Mucosa of descending colon (tissue), 3 donors: ENCODE measurements at places on chromosomes 4 and X. TPM values are rescaled to one million over a fixed set of nuclear protein-coding genes. Genes with fewer than 3 reads are reported as not detected.

DNA sequence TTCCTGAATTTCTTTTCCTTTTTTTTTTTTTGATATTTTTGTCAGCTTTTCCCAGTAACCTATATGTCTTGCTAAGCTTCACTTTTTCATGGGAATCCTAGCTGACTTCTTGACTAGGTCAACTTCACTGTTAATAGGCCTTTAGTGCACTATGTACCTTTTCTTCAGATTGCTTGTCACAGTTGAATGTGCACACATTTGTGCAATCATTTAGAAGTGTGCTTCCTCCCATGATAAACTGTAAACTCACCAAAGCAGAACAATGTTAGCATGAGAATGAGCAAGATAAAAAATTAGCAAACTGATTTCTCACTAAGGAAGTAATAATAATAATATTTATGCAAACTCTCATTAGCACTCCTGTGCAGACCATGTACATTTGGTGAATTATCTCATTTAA lies 173.2 kb downstream of the PABPC4L start:
- no peak for DNase-seq

DNA sequence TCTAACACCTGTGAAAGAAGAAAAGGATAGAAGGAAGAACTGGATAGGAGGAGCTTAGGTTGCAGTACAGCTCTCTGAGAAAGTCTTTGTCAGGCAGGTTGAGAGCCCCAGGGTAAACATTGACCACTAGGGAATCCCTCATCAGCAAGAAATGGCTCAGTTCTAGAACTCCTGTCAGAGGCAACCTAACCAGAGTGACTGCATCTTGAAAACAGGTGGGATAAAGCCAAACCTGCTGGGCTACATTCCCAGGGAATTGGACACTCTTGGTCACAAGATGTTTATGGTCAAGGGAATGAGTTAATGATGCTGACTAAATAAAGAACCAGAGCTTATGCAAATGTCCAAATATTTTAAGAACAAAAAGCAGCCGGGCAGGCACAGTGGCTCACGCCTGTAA lies 108.3 kb upstream of the MED14 start:
- DNase-seq, result no peak

GRCh38 chrX:31872007-31872406 lies 800.2 kb upstream of the FTHL17 start:
- DNase-seq, result no peak

Gene PABPC4L
- 0.70 TPM for total RNA-seq

GRCh38 chr4:11423465-11423864 lies 5.2 kb downstream of the HS3ST1 start:
- DNase-seq, result no peak

Gene PRRG1
- 11.1 TPM for total RNA-seq

GRCh38 chrX:22097012-22097694 lies 65.0 kb downstream of the PHEX start:
- no peak for DNase-seq

GRCh38 chrX:112820364-112821268 lies 20.0 kb downstream of the AMOT start:
- no peak for DNase-seq

Gene CENPVL1
- not detected for total RNA-seq

- no peak for DNase-seq
These were observed 2.7 kb downstream of the ABCD1 start for GRCh38 chrX:153727123-153727931.

Gene LARP1B
- 30.2 TPM for total RNA-seq

- DNase-seq, result no peak
These were observed 273.7 kb upstream of the TECRL start for GRCh38 chr4:64682946-64683345.

GRCh38 chrX:38819709-38820108 lies 18.4 kb downstream of the MID1IP1 start:
- no peak for DNase-seq

Gene TMEM187
- total RNA-seq, result 7.8 TPM

DNA sequence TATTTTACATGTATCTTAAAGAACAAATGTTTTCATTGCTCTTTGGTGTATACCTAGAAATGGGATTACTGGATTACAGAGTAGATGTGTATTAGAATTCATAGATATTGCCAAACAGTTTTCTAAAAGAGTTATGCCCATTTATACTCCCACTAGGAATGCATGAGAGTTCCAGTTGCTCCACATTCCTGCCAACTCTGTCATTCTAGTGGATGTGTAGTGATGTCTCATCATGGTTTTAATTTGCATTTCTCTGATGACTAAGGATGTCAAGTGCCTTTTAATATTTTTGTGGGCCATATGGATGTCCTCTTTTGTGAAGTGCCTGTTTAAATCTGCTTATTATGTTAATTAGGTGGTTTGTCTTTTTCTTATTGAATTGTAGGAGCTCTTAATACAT lies 65.6 kb upstream of the BMP2K start:
- no peak for DNase-seq

Gene ADAM29
- not detected for total RNA-seq

Gene PABPC5
- total RNA-seq, result 0.41 TPM

DNA sequence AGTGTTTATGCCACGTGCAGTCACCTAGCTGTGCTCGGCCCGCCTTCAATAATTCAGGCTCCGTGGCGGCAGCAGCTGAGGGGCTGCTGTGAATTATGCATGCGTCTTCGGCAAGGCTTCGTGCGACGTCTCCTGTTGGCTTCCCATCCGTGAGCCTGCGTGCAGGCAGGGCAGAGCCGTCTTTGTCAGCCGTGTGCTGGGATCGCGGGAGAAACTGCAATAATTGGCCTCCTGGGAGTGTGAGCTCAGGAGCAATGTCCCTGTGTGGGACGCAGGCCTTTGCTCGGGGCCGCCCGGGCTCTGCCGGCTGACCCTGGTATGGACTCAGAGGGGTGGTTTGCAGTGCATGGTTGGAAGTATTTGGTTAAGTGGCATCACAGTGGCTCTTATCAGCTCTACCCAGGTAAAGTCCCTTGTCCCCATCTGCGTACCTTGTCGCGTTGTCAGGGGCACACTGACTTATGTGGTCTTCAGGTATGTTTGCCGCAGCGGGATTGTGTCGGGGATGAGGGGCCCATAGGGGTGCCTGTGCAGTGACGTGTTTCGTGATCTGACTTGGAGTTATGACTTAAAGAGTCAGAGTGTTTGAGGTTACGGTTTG lies 34.5 kb upstream of the HGFAC start:
- no peak for DNase-seq

Gene GAB1
- total RNA-seq, result 84.0 TPM

Gene ARAP2
- 27.9 TPM for total RNA-seq

DNA sequence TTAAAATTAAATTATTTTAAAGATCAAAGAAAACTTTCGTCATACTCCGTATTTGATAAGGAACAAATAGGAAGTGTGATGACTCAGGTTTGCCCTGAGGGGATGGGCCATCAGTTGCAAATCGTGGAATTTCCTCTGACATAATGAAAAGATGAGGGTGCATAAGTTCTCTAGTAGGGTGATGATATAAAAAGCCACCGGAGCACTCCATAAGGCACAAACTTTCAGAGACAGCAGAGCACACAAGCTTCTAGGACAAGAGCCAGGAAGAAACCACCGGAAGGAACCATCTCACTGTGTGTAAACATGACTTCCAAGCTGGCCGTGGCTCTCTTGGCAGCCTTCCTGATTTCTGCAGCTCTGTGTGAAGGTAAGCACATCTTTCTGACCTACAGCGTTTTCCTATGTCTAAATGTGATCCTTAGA lies at the start of gene CXCL8:
TSS of gene CXCL8 (plus strand) at position 217 of the 426 bp plus-strand sequence. CDS start at position 307, 90 bp downstream.
- peak; percentile 71 for DNase-seq

Gene GABRB1
- total RNA-seq, result 0.84 TPM

Gene GAGE13
- not detected for total RNA-seq

GRCh38 chrX:132508834-132509233 lies 20.0 kb upstream of the MBNL3 start:
- DNase-seq, result no peak

Gene CENPE
- 2.8 TPM for total RNA-seq

- no peak for DNase-seq
These were observed 331.4 kb downstream of the CCSER1 start for GRCh38 chr4:90458576-90458975.

DNA sequence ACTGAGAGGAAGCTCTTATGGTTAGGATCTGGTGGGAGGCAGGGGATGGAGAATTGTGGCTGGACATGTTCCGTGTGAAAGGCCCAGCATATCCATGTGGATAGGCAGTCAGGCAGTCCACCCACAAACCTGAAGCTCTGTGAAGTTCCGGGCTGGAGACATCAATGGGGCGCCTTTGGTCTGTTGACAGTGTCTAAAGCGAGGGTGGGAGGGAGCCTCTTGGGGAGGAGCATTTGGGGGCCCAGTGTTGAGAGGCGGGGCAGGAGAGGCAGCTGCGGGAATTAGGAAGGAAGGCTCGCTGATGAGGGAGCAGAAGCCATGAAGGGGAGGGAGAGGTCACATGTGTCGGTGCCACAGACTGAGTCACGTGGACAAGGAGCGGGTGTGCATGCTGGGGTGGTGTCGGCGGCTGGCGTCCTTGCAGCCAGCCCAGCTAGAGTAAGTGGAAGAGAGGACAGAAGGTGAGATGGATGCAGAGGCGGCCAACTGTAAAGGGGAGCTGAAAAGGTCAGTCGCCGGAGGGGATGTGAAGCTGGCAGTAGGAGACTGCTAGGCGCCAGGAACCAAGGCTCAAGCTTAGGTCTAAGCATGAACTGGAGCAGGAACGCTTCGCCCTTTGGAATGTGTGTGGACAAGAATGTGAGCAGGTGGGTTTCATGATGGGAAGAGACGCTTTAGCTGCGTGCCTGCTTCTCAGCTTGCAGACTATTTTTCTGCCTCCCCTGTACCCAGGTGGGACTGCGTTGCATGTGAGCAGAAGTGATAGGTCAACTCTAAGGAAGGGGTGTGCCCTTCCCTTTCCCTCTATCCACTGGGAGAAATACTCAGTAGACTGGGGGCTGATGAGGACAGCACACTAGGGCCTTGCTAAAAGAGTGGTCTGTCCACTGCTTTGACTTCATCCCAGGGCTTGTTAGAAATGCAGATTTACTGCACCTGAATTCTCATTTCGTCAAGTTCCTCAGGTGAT lies 44.0 kb upstream of the TLR2 start:
- DNase-seq, result no peak

Gene HELQ
- total RNA-seq, result 10.8 TPM

GRCh38 chr4:76201276-76201675 lies 12.3 kb downstream of the SCARB2 start:
- DNase-seq, result no peak

GRCh38 chrX:133783274-133783673 lies 202.1 kb downstream of the GPC3 start:
- no peak for DNase-seq

- no peak for DNase-seq
These were observed 979.1 kb downstream of the TECRL start for GRCh38 chr4:63430105-63430504.

Gene RAB39B
- total RNA-seq, result 0.79 TPM

GRCh38 chrX:106999002-106999975 lies 723 bp downstream of the MORC4 start:
- peak; percentile 62 for DNase-seq

- DNase-seq, result no peak
These were observed 19.7 kb downstream of the TRIM2 start for GRCh38 chr4:153223930-153224329.

Gene SMR3B
- not detected for total RNA-seq

- DNase-seq, result no peak
These were observed 72.5 kb downstream of the ANXA3 start for GRCh38 chr4:78624048-78624447.

- no peak for DNase-seq
These were observed 142.0 kb downstream of the CENPC start for GRCh38 chr4:67403342-67403741.

- DNase-seq, result no peak
These were observed 298.3 kb downstream of the HS3ST1 start for GRCh38 chr4:11130195-11130970.

DNA sequence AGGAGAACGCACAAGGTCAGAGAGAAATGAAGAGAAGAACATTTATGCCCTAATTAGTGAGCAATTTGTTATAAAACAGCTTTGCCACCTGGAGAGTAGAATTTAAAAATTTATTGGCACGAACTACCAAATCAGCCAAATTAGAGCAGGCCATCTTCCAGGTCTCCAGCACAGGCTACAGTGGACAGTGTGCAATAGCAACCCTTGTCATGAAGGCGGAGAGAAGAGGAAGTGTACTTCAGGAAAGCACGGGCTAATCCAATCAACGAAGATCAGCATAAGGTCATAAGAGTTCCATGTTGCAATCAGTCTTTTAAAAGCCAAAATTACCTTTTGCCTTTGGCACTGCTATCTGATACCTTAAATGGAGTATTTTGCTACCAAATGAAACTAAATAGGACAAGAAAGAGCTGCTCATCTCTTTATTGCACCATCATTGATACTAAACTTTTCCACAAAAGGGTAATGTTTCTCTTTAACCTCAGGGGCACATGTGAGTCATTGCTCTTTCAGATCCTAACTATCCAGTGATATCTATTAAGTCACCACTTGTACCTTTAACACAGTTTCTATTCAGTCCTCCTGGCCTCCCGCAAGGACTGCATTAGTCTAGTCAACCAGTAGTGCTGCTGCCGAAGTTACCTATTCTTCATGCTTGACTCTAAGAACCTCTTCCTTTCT lies 19.9 kb downstream of the ANK2 start:
- no peak for DNase-seq

GRCh38 chr4:2803624-2804448 lies 11.0 kb downstream of the SH3BP2 start:
- DNase-seq, result peak; percentile 57

GRCh38 chr4:72410158-72410557 lies 158.9 kb downstream of the ADAMTS3 start:
- DNase-seq, result no peak

- no peak for DNase-seq
These were observed 127.2 kb upstream of the RPS6KA3 start for GRCh38 chrX:20393944-20394343.

GRCh38 chrX:150831863-150832262 lies 66.6 kb downstream of the CD99L2 start:
- DNase-seq, result no peak

- DNase-seq, result no peak
These were observed 105.0 kb upstream of the ANXA3 start for GRCh38 chr4:78446619-78447018.

DNA sequence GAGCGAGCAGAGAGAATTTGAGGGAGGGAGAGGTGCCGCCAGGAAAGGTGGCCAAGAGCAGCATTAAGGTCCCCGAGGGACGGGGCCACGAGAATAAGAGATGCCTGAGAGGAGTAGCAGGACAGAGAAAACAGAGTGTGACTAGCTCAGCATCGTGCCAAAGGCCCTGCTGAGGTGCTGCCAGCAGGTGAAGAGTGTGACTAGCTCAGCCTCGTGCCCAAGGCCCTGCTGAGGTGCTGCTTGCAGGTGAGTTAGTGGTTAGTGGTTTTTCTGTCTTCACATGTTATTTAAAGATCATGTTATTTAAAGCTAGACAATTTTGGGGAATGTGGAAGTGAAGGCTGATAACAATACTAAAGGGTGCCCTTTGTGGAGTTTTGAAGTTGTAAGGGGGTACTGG lies 464.5 kb upstream of the FAT1 start:
- DNase-seq, result no peak

Gene CT47B1
- total RNA-seq, result not detected

Gene ANXA10
- total RNA-seq, result 0.34 TPM

GRCh38 chrX:111869639-111870034 lies 6.3 kb upstream of the TRPC5OS start:
- DNase-seq, result no peak

Gene STS
- 19.3 TPM for total RNA-seq
